ENCODE measurements at places on chromosomes 13 and 19.

DNA sequence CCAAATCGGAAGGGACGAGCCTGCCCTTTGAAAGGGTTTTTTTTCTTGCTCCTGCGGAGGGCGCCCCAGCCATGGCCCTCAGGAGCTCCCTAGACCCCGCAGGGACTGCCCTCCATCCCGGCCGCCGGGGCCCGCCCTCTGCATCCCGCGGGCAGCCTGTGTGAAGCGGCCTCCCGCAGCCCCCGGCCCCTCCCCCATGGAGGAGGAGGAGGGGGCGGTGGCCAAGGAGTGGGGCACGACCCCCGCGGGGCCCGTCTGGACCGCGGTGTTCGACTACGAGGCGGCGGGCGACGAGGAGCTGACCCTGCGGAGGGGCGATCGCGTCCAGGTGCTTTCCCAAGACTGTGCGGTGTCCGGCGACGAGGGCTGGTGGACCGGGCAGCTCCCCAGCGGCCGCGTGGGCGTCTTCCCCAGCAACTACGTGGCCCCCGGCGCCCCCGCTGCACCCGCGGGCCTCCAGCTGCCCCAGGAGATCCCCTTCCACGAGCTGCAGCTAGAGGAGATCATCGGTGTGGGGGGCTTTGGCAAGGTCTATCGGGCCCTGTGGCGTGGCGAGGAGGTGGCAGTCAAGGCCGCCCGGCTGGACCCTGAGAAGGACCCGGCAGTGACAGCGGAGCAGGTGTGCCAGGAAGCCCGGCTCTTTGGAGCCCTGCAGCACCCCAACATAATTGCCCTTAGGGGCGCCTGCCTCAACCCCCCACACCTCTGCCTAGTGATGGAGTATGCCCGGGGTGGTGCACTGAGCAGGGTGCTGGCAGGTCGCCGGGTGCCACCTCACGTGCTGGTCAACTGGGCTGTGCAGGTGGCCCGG lies 815 bp downstream of the MAP3K10 start:
- no peak for DNase-seq

DNA sequence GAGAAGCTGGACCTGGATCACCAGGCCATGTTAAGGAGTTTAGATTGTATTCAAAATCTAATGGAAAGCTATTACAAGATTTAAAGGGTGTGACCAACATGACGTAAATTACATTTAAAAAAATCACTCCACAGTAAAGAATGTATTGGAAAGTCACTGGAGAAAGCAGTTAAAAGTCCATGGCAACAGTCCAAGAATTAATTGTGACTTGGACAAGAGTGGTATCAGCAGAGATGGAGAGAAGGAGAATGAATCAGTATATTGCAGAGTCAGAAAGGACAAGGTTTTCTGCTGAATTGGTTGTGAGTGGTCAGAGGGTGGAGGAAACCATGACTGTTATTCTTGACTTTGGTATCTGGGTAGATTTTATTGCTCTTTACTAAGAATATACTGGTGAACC lies 535.1 kb upstream of the SLITRK1 start:
- DNase-seq = no peak

DNA sequence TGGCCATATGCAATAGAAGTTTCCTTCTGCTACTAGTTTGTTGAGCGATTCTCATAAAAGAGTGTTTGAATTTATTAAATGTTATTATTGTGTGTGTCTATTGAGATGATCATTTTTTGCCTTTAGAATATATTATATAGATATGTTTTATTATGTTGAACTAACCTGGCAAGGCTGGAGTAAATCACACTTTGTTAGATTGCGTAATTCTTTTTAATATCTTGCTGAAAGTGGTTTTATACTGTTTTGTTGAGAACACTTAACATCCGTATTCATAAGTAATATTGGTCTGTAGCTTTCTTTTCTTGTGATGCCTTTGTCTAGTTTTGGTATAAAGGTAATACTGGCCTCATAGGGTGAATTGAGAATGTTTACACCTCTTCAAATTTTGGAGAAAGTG lies 574.3 kb upstream of the PCDH20 start:
- no peak for DNase-seq

- DNase-seq = no peak
These were observed 9.5 kb downstream of the RASL11A start for GRCh38 chr13:27280009-27280656.

DNA sequence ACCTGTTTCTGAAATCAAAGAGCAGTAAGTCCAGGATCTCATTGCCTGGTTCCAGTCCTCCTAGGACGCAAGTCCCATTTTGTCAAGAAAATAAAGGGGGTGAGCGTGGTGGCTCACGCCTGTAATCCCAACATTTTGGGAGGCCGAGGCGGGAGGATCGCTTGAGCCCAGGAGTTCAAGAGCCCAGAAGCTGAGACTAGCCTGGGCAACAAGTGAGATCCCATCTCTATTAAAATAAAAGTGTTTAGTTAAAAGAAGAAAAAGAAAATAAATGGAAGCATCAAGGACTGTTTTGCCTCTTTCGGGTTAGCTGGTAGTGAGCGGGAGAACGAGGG lies 344 bp upstream of the HAUS5 start:
- DNase-seq = no peak

DNA sequence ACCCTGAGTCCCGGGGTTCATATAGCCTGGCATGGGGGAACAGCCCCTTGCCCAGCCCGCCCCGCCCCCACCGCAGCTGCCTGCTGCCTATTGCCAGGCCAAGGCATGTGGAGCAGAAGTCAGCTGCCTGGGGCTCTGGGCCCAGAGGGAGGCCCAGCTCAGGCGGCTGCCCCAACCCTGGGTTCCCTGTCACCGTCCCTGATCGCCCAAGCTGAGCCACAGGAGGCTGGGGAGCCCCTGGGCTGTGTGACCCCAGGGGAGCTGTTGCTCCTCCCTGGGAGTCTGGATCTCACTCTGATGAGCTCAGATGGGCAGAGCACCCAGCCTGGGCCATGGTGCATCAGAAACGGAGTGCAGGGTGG lies 1.4 kb downstream of the PLIN4 start:
- no peak for DNase-seq

GRCh38 chr13:71499944-71500514 lies 367.0 kb downstream of the DACH1 start:
- DNase-seq = no peak

- no peak for DNase-seq
These were observed 7.0 kb upstream of the POMP start for GRCh38 chr13:28651810-28652401.

GRCh38 chr13:101846701-101847100 lies 394.2 kb downstream of the ITGBL1 start:
- no peak for DNase-seq

GRCh38 chr13:84430015-84430414 lies 547.7 kb upstream of the SLITRK1 start:
- no peak for DNase-seq
